ENCODE measurements at places on chromosomes 5 and 9. TPM values are rescaled to one million over a fixed set of nuclear protein-coding genes. Genes with fewer than 3 reads are reported as not detected.

DNA sequence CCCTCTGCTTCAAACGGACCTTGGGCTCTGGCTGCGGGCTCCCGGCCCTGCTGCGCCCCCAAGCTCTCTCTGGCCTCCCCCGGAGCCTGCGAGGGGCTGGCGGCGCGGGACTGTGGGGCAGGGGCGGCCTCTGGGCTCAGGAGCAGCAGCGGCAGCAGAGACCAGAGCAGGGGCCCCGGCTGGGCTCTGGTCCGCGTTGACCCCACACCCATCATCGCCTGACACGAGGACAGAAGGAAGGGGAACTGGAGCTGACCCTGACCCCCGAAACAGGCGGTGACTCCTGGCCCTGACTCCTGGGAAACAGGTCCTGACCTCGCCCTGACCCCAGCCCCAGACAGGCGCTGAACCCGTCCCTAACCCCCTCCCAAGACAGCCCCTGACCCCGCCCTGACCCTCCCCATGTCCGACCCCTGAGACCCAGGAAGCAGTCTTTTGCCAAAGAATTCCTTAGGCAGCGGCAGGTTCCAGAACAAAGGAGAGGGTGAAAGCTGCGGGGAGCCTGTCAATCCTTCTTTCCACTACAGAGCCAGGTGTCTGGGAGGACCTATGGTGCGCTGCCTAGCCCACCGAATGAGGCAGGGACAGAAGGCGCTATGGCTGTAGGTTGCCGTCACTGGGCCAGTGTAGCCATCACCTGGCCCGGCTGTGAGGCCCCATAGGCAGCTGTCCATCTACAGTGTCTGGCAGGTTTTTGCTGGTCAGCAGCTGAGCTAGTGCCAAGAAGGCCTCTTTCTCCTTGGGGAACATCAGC, 74.7 kb upstream of the SPTLC1 start:
- DNase-seq: no peak

- DNase-seq: peak; percentile 45
Observed at GRCh38 chr5:31854181-31855133, 215.5 kb downstream of the PDZD2 start.

DNA sequence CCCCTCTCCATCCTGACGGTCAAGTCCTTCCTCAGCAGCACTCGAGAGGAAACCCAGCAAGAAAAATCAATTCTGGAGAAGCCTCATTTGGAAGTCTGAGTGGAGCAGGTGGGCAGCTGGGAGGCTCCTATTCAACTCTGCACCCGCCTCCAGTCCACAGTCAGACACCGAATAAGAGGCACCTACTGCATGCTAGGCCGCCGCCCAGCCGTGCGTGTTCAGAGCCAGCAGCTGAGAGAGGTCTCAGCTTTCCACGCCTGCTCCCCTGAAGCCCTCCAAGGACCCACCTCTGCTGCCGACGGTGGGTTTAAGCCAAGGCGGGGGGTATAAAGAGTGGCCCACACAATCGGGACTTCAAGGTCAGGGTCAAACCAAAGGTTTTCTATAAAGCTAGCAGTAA, 41.9 kb downstream of the VAV2 start:
- DNase-seq: no peak

GRCh38 chr9:69809304-69809863, 11.2 kb upstream of the CFAP95 start:
- DNase-seq: no peak

GRCh38 chr9:85001925-85002324, 332.4 kb downstream of the NTRK2 start:
- no peak for DNase-seq

DNA sequence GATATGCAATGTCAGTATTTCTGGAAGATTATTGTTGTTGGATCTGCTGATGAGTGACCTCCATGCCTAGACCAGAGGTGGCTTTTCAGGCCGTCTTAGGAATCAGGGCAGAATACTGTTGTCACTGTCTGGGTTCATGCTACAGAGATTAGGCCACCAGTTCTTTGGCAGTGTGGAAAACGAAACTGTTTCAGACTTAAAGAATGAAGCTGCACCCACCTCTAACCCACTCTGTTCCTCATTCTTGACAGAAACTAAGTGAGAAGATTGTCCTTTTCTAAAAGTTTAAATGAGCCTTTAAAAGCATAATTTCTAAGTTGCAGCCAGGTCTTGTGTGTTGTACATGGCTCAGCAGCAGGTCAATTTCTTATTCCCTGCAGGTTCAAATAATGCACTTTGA, 444.3 kb downstream of the ENC1 start:
- DNase-seq: no peak

- DNase-seq: no peak
Observed at GRCh38 chr9:124054582-124055227, 43.1 kb downstream of the LHX2 start.

GRCh38 chr5:166906991-166907713, 1384.3 kb upstream of the WWC1 start:
- no peak for DNase-seq

GADD45G gene
- polyA plus RNA-seq: 4.5 TPM

SUSD3 gene
- polyA plus RNA-seq: 7.8 TPM

ECSCR gene
- polyA plus RNA-seq: 30.6 TPM

MAMDC2 gene
- polyA plus RNA-seq: 8.6 TPM

All from right renal cortex interstitium (tissue), 3 donors.